ENCODE measurements at places on chromosomes 4 and X.

DNA sequence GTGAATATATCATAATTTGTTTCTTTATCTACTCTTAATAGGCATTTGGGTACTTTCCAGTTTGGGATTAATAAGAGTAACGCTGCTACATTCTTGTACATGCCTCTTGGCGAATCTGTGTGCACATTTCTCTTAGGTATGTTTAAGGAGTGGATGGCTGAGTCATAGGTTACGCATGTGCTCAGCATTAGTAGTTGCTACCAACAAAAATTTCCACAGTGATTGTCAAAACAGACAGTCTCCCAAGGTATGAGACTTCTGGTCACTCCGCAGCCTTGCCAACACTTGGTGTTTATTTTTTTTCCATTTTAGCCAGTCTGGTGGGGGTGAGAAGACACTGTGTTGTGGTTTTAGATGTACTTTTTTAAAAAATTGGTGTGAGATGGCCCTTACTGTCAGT, 44.6 kb downstream of the FGFBP1 start:
- DNase-seq = peak; percentile 97

DNA sequence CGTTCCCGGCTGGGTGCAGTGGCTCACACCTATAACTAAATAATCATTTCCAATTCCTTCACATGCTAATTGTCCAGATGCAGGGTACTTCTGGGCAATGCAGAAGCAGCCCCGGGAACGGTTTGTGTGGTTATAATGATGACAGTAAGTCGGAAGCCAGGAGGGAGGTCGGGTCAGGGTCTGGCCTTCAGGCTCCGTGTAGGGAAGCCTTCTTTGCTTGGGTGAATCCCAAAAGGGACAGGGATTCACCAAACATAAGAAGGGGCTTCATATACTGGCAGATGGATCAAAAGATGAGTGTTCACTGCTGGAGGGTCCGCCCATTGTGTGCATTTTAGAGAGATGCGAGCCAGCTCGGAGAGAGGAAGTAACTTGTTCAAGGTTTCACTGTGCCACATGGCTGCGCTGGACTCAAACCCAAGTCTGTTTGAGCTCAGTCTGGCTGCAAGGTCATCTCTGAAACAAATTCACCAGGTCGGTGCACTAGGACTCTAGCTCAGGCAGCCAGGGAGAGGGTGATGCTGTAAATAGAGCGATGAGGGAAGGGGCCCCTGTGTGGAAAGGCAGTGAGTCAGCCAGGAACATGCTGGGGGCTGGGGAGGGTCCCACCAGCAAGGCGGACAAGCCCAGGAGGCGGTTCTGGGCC, 4.8 kb upstream of the KIAA0232 start:
- no peak for DNase-seq

DNA sequence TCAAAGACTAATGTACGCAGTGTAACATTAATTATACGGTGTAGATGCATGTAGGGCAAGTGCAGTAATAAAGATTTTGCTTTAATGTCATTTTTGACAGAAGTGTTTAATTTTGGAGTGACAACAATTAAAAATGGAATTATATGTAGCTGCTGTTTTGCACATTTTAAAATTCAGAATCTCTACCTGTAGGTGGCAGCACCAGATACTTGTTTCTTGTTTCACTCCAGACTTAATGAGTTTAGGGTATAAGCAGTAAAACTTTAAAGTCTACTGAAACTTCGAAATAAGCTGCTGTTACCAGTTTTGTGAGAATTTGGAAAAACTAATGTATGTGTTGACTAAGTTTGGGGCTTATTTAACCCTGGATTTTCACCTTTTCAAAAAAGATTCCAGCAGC, 144.9 kb downstream of the POLA1 start:
- peak; percentile 50 for DNase-seq

DNA sequence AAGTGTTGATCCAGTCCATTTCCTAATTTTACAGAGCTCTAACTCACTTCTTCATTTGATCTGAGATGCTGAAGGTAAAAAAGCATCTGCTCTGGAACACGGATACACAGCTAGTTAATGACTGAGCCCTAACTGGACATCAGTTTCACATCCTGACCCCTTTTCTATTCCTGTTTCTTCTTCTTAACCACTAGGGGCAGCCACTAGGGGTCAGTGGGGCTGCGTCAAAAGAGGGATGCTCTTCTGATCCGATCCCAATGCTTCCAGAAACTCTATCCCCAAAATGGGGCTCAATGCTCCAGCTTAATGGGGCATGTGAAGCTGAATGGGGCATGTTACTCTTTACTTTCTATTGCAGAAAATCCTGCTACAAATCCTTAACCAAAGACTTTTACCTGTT, 33.4 kb upstream of the PHKA2 start:
- DNase-seq = no peak

- DNase-seq = no peak
Measured at GRCh38 chr4:24915121-24915922, 2.5 kb upstream of the CCDC149 start.

DNA sequence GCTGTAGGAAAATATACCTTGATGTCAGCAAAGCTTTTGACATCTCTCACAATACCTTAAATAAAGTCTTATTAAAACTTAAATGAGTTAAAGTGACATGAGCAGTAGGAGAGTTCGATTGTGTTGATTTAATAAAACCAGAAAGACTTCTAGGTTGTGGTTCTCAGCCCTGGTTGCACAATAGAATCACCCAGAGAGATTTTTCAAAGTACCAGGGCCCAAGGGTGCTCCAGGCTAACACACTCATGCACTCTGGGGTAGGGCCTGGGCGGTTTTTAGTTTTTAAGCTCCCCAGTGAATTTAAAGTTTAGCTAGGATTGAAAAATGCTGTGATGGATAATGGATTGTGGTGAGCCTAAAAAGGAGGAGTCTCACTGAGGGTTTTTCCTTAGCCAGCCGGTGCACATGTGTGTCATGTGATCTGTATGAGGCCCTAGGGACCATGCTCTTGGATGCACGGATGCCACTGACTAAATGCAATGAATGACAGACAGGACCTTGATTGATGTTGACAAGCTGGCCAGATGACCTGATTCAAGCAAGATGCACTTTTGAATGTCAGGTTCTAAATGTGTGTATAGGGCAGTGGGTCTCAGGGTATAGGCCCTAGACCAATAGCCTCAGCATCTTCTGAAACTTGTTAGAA, 185.0 kb downstream of the PTTG2 start:
- no peak for DNase-seq

DNA sequence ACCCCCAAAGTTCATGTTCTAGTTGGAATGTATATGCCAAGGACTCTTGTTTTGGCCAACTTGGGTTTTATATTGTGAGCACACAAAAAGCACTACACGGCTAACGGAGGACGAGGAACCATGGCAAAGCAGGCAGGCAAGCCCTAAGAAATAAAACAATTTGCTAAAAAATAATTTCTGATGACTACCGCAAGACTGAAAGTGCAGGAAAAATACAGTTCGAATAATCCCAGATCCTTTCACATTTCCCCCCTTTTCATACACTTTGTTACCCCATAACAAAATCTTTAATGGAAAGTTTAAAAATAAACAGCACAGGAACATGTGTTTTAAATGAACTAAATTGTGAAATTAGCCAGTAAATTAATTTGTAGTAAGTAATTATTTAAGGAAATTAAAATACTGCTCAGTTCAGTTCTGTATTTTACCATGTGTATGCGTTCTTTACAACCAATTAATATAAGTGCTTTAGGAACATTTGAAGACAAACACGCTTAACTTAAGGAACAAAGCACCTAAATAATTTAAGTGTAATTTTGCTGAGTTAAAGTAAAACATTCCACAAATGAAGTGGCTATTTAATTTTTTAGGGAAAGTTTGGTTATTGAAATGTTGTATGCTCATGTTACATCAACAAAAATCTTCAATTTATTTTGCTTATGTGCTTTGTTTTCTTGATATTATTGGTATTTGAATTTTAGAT, 12.4 kb upstream of the PITX2 start:
- no peak for DNase-seq

DNA sequence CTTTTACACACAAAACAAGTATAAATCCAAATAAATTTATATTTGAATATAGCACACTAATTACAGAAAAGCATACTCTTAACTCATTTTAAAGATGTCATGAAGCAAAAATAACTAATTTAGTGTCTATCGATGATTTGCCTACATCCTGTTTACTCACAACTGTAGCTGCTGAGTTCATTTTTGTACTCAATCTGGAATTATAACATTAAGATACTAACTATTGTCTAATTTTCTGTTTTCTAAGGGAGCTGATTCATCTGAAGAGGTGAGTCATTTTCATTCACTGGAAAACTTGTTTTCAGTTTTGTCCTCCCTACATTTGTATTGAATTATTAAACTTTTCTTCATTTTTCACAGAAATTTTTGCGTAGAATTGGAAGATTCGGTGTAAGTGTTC, 3.7 kb downstream of the STATH start:
- peak; percentile 7 for DNase-seq

DNA sequence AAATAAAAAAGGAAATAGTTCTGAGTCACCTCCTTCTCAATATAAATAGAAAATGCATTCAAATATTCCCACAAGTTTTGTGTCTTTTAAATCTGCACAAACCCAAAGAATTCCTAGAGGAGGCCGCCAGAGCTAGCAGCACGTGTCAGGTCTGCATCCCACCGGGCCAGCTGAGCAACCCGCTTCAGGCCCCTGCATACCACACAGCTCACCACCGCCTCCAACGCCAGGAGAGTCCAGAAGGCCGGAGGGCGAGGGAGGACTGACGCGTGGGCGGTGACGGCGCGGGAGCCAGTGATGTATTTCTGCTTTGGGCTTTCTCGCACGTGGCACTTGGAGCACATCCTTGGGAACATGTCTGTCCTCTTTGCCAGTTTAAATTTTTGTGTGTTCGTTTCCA, 61.9 kb upstream of the CLDN34 start:
- peak; percentile 72 for DNase-seq

- DNase-seq = peak; percentile 16
Measured at GRCh38 chr4:111923786-111924185, 221.5 kb upstream of the FAM241A start.

GRCh38 chr4:127709456-127709855, 20.7 kb upstream of the SLC25A31 start:
- DNase-seq = no peak

GRCh38 chr4:7738458-7739076, 201.1 kb downstream of the AFAP1 start:
- DNase-seq = no peak

DNA sequence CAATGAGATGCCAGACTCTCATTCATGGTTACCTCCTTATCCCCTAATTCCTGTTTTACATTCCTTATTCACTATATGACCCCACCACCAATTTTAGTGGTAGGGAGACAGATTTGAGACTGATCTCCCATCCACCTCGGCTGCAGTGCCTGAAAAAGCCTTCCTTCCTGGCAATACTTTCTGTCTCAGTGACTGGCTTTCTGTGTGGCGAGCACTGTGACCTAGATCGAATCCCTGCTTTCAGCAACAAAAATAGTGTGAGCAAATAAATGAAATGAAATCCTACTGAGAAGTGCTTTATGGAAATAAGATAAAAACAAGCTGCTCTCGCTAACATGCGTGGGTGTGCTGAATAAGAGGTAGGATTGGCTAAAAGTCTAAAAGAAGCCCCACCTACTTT, 165.3 kb downstream of the GPM6A start:
- no peak for DNase-seq

DNA sequence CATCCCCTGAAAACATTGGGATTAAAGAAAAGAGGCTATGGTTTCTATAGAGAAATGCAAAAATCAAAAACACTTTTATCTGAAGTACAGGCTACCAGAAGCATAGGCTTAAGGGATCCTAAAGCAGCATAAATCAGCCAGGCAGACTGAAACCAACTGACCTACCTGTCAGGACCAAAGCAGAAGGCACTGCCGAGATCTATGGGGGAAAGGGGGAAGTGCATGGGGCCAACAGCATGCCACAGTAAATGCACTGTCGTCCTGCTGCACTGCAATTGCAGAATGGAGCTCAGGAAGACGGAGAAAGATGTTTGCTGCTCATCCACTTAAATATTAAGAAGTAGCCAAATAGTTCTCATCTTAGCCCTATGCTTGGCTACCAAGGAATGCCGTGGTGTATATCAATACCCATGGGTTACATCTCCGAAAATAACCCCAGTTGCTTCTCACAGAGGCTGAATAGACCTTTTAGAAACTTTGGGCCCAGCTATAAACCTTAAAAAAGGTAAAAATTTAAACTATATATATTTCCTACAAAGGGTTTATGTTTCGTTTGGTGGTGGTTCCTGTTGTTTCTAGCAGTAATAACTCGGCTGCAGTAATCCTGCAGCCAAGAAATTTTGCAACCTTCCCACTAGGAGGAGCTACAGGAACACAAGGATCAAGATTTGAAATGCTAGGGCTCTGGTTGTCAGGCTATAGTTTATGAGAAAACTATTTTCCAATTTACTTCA, 312.2 kb upstream of the DIAPH2 start:
- DNase-seq = peak; percentile 57

DNA sequence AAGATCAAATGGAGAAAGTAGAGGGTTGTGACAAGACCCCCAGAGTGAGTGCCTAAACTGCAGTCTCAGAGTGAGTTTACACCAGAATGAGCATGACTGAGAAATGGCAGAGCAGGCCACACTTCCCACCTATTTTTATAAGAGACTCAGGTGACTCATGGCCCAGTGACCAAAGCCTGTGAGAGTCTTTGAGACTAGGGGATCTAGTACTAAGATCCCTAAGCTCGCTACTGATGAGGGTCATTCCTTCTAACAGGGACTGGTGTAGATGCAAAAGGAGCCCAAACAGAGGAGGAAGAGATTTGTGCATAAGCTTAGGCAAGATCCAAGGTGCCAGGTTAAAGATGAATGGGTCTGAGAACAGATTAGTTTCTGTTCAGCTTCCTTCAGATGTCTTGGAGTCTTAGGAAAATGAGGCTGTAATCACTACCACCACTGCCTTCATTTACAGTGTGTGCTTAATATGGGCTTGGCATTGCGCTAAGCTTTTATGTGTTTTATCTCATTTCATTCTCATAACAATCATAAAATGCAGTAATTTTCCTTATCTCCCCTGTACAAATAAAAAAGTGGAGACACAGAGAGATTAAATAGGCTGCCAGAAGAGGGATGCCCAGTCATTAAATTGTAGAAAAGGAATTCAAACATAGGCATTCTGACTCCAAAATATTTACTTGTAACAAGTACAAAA, 62.8 kb downstream of the RWDD4 start:
- DNase-seq = no peak

GRCh38 chrX:153474718-153475117, 4.3 kb upstream of the HAUS7 start:
- peak; percentile 63 for DNase-seq

- no peak for DNase-seq
Measured at GRCh38 chr4:142874684-142875083, 28.6 kb upstream of the INPP4B start.

GRCh38 chr4:25424539-25425228, 47.6 kb downstream of the ANAPC4 start:
- DNase-seq = no peak

GRCh38 chr4:150447356-150447755, 134.6 kb upstream of the MAB21L2 start:
- no peak for DNase-seq

DNA sequence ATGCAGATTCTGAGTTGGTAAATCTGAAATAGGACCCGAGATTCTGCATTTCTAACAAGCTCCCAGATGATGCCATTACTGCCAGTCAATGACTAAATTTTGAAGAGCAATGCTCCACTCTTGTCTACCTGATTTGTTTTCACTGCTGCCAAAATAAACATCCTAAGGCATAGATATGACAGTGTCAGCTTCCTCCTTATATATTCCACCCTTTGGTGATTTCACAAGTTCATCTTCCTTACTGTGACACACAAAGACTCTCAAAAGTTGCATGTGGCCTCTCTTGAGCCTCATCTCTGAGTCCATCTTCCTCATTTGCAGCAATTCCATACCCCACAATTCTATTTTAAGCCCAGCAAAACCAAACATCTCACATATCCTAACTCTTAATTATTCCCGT, 110.9 kb downstream of the FBXW7 start:
- DNase-seq = no peak

Data from astrocyte of the spinal cord (primary cell).